ENCODE measurements at places on chromosomes 11 and 22. TPM values are rescaled to one million over a fixed set of nuclear protein-coding genes. Genes with fewer than 3 reads are reported as not detected.

Gene TRIM48
- total RNA-seq, result not detected

Gene HBB
- total RNA-seq, result not detected

Gene KCNQ1
- total RNA-seq, result not detected

Gene FXYD6
- not detected for total RNA-seq

Gene TRPC6
- total RNA-seq, result 0.66 TPM

Gene LMNTD2
- 0.29 TPM for total RNA-seq

Gene CNGA4
- total RNA-seq, result not detected

Gene NPAS4
- not detected for total RNA-seq

Data from placental pericyte (primary cell).